NCI-H748 treated with DMSO at 0.1 percent for 48 hours (cell line): ENCODE measurements at places on chromosomes 6 and 20.

GRCh38 chr20:22775256-22775655 lies 190.9 kb upstream of the FOXA2 start:
- DNase-seq = no peak

GRCh38 chr6:123306334-123306733 lies 310.3 kb downstream of the CLVS2 start:
- no peak for DNase-seq

DNA sequence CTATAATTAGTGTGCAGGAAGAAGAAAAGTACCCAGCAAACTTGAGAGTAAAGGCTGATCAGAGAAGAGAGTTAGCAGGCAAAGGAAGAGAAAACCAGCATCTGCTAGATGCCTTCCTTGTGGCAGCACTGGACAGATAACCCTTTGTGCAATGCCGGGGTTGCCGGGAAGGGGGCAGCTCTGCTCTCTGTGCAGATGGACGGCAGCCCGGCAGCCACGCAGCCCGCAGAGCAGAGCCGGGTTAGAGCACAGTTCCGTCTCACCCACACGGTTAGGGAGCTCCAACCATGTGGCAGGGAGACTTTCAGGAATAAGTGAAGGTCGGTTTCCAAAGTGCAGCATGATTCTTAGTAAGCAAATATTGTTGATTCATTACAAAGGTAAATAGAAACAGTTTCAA lies 80.0 kb upstream of the RPS6KA2 start:
- DNase-seq = peak; percentile 41

GRCh38 chr6:105645156-105645555 lies 242.3 kb upstream of the PREP start:
- no peak for DNase-seq

GRCh38 chr6:99287523-99287922 lies 62.0 kb downstream of the FAXC start:
- no peak for DNase-seq
